Right ventricle myocardium superior (tissue), 1 donor: ENCODE measurements at places on chromosomes 11 and 22. TPM values are rescaled to one million over a fixed set of nuclear protein-coding genes. Genes with fewer than 3 reads are reported as not detected.
A peak's percentile ranks its signal among the peaks of the same experiment; 100 is the strongest.

The GNAZ gene
- total RNA-seq: 3.1 TPM

GRCh38 chr11:12414611-12415010 is 37.2 kb downstream of the PARVA start:
- no peak for DNase-seq

The OR52A1 gene
- total RNA-seq: not detected

GRCh38 chr11:34644669-34645406 is 23.9 kb downstream of the EHF start:
- no peak for DNase-seq

DNA sequence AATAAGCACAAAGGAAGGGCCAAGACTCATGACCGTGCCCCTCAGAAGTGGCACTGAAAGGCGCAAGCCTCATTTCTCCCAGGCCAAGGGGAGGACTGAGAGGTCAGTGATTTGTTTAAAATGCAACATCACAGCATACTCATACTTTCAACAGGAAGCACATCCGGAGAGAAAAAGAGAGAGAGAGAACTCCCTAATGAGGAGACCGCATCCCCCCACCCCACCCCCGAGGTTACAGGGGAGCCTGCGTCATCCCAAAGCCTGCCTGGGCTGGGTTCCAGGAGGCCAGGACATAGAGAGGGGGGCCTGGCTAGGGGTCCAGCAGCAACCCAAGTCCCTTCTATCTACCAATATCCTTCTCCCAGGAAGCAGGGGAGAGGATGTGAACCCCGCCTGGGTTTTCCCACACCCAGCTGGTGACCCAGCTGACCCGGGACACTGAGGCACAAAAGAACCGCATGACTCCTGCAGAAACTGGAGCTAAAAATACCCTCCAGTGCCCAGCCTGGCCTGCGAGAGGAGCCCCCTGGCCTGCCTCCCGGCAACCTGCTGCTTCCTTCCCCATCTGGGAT is 3.8 kb downstream of the CSNK1E start:
- DNase-seq: peak; percentile 81

DNA sequence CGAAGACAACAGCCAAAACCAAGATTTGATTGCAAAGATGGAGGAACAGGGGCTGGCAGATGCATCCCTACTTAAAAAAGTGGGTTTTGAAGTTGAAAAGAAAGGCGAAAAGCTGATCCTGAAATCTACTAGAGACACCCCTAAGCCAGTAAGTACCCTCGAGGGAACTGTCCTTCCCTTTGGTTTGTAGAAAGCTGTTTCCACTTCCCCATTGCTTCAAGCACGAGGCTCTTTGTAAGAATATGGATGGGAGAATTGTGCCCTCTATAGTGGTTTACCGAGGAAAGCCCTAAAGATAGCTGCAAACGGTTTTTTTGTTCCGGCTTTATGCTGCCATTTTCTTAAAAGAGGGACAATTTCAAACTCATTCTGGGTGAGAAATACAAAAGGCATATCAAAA is 133.9 kb downstream of the WNT7B start:
- no peak for DNase-seq

GRCh38 chr11:2151500-2152257 is 9.3 kb downstream of the INS start:
- peak; percentile 74 for DNase-seq

DNA sequence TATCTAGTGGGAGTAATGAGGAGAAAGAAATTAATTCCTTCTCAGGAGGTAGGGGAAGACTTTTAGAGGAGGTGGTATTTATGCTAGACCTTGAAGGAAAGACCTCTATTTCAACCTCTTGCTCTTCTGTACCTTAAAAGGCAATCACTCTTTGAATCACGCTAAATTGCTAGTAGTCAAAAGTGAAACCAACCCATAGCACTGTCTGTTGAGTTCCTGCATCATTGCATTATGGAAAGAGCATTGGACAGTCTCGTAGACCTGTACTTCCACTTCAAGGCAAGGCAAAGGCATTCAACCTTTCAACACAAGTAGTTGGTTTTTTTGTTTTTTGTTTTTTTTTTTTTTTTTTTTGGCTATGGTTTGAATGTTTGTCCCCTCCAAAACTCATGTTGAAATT is 770.4 kb downstream of the ETS1 start:
- no peak for DNase-seq

GRCh38 chr11:116771935-116772334 is 852 bp downstream of the BUD13 start:
- DNase-seq: no peak

DNA sequence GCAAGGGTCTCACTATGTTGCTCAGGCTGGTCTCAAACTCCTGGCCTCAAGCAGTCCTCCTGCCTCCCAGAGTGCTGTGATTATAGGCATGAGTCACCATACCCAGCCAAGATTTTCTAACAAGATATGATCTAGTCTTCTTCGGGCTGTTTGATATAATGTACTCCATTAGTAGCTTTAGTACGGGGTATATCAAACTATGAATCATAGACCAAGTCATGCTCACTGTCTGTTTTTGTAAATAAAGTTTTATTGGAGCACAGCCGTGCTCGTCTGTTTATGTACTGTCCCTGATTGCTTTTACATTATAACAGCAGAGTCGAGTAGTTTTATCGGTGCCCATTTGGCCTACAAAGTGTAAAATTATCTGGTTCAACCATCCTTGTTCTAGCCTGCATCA is 43.9 kb upstream of the GRIK4 start:
- DNase-seq: no peak

DNA sequence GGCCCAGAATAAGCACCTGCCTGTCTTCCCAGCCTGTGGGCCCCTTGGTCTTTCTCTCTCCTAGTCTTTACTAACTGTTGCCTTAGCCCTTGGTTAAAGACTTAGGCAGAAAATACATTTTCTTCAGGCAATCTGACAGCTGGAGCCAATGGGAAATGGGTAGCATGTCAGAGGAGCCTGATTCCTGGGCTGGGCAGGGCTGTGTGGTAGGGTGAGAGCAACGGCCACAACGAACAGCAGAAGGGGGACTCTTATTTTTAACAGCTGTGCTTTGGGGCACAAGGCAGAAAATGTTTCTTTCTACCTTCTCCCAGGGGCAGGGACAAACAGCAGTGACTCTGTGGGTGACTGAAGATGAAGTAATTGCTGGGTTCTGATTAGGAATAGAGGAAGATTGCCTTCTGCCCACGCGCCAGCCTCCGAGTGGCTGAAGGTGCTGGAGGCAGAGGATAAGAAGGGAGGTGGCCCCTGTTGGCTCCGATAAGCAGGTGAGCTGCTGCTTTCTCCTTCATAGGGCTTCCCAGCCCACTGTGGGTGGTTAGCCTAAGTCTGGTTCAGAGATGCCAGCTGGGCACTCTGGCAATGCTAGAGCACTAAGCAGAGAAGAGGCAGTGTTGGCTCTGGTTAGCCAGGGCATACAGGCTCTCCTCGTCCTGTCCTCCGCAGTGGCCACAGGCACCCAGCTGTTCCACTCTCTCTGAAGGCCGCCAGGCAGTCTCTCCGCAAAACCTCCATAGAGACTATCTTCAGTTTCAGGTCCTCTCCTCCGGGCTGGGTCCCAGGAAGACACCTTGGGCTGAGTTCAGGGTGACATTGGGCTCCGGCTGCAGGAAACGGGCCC is 1.5 kb downstream of the YPEL4 start:
- DNase-seq: no peak

The KRTAP5-7 gene
- total RNA-seq: not detected

DNA sequence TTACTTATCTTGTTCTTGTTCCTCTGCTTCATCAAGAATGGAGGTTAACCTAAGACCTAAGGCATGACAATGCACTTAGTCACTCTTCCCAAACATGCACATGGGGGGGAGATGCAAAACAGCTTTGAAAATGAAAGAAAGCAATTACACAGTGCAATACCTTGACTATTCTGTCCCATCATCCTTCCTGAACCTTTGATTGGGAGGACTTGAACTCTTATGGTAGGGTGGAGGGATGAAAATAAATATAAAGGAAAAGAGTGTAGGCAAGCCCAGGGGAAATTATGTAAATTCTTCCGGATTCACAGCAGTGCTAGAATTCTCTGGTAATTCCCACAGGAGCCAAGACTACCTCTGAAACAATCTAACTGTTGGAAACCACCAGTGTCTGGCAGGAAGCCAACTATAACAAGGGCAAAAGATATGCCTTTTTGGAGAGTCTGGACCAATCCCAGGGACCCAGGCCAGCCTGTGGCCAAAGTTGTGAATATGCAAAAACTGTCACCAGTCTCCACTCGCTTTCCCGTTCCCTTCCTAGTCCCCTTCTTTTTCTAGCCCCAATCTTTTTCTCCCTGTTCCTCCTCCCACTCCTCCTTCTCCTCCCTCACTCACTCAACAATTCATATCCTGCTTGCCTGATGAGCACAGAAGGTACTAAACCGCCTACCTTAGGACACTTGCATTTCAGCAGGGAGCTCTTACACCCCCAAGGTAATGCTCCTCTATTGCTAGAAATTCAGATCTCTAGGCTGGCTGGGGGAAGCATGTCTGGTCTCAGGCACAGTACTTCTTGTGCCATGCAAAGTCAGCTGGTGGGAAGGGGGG is 2.5 kb upstream of the RCN1 start:
- DNase-seq: peak; percentile 63

- DNase-seq: no peak
Measured at GRCh38 chr11:27869701-27870100, 169.4 kb upstream of the BDNF start.

DNA sequence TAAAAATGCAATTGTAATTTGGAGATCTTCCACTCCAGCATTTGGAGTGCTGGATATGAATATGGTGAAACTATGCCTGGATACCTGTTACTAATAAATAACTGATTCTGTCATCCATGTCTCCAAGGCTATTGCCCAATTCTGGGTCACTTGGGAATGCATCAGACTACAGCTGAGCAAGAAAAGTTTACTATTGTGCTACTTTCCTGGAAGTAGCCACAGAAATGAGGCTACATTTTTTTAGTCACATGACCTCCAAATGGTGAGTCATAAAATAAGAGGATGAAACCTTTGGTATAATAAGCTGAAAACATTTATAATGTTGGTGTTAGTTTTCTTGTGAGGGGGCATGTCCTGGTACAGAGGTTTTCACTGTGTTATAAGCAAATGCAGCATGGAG is 44.4 kb downstream of the DCDC1 start:
- no peak for DNase-seq

The MUC5AC gene
- total RNA-seq: not detected

DNA sequence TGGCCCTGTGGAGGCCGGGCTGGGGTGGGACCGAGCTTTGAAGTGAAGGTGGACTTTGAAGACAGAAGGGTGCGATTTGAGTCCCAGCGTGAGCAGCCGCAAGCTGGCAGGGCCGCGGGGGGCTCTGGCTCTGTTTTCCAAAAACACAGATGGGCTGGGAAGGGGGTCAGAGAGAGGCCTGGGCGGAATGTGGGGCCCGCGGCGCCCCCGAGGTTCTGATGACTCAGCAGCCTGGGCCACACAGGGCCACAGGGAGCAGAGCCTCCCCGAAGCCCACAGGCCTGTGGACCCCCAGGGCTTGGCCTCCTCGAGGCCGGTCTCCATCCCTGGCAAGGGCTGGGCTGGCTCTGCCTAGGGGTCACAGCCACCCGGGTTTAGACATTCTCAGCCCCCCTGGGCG is 6.1 kb downstream of the INS start:
- DNase-seq: no peak

The CNTF gene
- total RNA-seq: 0.73 TPM

GRCh38 chr22:43923191-43923590 is 414 bp upstream of the PNPLA3 start:
- no peak for DNase-seq

GRCh38 chr11:129460714-129461113 is 85.1 kb downstream of the BARX2 start:
- no peak for DNase-seq

DNA sequence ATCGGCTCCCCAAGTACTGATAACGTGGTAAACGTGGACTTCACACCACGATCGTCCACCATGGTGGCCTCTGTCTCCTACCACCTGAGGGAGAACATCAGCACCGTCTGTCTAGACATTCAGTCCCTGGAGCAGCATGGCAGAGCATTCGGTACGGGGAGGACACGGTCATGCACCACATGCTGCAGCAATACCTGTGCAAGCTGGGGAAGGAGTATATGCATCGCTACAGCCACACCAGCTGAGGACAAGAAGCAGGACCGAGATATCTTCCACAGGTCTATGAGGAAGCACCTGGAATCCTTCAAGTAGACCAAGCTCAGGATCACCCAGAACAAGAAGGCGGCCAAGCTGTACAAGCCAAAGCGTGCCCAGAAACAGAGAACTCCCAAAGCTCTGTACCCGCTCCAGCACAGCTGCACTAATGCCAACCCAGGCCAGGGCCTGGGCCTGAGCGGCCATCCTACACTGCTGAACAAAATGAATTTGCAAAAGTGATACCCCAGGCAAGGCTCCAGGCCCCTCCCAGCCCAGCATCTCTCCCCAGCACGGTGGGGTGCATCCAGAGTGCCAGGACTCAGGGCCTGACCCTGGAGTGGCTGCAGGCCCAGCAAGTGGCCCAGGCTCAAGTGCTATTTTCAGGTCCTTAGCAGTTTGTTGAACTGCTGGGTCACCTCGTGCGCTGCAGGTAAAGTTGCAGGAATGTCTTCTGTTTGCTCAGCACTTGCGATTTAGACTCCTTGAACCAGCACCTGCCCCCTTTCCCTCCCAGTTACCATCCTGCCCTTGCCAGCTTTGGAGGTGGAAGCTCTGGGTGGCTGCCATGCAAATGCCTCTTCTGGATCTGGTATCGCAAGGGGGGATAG is 119.3 kb upstream of the SERPIND1 start:
- DNase-seq: no peak

The OR2AG2 gene
- total RNA-seq: not detected

DNA sequence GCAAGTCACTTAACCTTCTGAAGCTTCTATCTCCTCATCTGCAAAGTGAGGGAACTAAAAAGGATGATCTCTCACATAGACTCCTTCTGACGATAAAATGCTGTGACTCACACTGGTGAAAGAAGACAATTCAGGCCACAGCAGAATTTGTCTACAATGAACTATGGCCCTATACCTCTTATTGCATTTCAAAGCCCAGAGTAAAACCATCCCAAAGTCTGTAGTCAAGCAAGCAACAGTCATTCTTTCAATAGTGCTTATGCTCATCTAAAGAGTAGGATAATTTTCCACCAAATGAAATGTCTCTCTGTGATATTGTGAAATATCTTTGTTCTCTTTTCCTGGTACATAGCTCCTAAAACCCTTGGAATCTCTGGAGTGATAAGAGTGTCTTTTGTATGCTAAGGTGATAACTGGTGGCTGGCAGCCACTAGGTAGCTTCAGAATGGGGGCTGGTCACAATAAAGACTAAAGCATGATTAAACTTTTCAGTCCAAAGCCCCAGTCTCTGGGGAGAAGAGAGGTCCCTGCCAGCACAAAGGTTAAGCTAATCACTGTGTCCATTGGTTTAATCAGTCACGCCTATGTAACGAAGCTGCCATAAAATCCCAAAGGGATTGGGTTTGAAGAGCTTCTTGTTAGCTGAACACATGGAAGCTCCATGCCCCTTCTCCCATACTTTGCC is 30.8 kb downstream of the SYTL2 start:
- no peak for DNase-seq

The LARGE2 gene
- not detected for total RNA-seq

GRCh38 chr11:10118865-10119264 is 175.2 kb downstream of the SBF2 start:
- DNase-seq: no peak

GRCh38 chr22:26339755-26340154 is 89.3 kb upstream of the ASPHD2 start:
- no peak for DNase-seq
